Stimulated activated CD4-positive, alpha-beta T cell treated with anti-CD3 and anti-CD28 coated beads, Interleukin-15, amount 100 ng/mL, for 1 hour (primary cell): ENCODE measurements at places on chromosomes 7 and 10.

DNA sequence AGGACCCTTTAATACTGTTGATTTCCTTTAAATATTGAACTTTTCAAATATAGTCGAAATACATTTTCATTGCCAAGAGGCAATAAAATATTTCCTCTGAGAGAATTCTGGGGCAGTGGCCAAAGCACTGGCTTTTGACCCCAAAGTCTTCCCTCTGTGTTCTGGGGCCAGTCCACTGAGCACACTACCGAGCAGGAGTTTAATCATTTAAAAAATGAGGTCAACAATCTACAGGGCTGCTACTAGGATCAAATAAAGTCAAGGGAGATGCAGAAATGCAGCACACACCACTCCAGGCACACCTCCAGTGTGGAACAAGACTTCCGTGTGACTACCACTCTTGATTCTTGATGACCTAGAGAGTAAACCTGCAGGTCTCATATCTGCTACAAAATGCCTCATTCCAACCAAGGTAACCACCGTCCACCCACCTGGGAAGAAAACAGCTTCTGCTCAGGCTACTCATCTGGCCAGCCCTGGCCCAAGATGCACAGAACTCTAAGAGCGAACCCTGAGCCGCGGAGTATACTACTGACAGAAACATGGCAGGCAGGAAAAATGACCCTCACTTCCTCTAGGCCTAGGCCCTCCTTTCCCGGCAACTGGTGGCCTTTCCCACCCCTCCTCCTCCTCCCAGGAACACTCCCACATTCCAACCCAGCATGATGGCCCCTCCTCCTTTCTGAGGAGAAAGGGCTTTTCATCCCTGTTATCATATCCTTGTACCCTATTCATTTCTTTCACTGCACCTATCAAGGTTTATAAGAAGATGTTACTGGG lies 97.7 kb downstream of the ALOX5 start:
- DNase-seq, result no peak

- DNase-seq, result no peak
These were observed 107.9 kb downstream of the ODAD2 start for GRCh38 chr10:27890971-27891370.

DNA sequence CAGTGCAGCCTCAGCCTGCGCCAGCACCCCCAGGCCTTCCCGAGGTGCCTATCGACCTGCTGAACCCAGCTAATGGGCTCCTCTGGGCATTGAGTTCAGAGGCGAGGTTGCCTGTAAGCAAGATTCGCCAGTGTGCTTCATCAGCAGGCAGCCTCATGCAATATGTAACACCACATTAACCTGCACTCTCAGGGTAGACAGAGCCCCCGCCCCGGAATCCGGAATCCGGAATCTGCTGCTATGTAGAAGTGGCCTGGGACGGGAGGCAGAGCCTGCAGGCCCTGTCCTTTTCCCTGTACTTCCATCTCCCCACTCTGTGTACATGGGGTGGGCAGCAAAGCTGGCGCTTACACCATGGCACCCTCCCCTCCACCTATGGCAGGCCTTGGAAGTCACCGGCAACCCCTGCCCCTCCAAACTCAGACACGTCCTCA lies 83.9 kb upstream of the RET start:
- DNase-seq, result no peak

DNA sequence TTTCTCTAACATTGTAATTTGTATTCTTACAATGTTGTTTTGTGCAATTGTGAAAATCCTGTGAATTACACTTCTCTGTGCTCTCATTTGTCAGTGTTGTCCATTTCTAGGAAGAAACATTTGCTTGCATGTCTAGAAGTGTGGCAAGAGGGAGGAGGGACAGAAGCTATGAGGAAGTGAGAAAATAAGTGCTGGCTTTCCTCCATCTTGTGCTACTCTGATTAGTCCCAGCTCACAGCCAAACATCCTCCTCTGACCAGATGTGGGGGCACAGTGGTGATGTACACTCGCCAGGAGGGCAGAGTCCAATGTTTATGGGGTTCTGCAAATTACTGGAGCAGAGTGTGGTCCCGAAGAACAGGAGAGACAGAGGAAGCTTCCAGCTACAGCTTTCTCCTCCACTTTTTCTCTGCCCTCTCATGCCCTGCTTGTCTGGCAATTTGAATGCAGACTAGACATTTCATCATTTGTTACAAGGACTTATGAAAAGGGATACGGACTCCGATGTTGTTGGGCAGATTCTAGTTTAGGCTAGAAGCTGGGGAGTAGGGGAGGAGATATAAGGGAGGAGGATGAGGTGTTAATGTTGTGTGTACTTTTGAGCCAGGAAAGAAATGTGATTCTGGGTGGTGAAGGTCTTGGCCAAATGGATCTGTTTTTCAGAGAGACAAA lies 131.0 kb upstream of the C1GALT1 start:
- DNase-seq, result no peak

GRCh38 chr10:43160921-43161255 lies 22.6 kb downstream of the CSGALNACT2 start:
- DNase-seq, result no peak

DNA sequence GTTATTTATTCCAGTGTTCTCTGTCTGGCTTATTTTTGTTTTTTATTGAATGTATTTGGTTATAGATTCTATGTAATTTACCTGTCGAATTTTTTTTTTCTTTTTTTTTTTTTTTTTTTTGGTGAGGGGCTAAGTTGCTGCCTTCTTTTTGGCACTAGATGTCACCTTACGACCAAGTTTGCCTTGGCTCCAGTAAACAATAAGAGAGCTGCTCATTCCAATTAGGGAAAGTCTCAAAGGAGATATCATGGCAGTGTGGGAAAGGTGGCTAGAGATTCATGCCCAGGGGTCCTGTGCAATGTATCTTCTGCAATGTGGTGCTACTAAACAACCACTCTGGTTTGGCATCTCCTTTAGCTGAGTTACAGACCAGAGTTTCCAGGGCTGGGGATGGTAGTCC lies 84.0 kb downstream of the PTPN20 start:
- DNase-seq, result no peak

- DNase-seq, result no peak
These were observed 18.7 kb downstream of the ZMIZ2 start for GRCh38 chr7:44767134-44767911.

GRCh38 chr7:105224884-105225651 lies 163.7 kb downstream of the SRPK2 start:
- no peak for DNase-seq

DNA sequence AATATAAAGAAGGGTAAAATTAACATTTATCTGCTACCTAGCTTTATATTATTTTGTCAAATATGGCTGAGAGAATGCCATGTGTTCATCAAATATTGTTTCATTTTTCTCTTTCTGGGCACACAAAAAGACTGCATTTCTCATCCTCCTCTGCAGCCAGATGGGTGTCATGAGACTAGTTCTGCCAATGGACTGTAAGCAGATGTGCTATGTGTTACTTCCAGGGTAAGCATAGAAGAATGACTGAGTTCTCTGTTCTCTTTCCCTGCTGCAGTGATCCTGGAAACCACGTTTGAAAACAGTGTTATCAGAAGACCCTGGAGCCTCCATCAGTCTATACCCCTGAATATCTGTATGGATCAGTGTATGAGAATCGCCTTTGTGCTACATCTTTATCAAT lies 24.1 kb upstream of the SLK start:
- no peak for DNase-seq
